ENCODE measurements at places on chromosomes 2 and 18.

DNA sequence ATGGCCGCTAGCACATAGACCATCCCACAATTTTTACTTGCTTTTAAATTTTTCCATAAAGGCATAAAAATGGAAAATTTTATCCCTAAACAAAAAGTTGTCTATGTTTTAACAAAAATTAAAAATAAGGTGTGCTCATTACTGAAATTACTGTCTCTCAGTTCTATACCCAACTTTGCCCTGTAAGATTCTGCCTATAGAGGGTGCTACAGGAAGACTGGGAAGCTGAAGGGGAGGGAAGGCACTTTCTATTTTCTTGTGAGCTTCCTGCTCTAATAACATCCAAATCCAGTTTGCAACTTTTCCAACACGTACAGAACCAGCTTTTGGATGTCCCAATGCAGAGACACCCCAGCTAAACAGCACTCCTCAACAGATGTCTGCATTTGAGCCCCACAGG, 666.9 kb downstream of the PLCL1 start:
- DNase-seq, result no peak

DNA sequence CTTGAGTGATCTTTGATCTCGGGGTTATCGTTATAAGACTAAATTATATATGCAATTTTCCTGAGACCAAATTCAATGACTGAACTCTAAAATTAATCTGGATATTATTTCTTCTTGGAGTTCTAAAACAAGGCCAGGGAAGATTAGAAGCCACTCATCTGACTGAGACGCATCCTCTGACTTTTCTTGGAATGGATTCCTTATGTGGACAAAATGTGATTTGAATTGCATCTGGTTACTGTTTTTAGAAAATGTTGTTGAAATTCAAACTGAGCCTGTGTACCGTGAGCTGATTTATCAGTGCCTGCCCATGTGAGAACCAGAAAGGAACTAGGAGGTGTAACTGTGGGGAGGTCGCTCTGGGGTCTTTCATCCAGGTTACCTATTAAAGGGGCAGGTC, 330.8 kb downstream of the OSR1 start:
- DNase-seq, result no peak

GRCh38 chr2:230218421-230218820, 1.4 kb downstream of the SP110 start:
- DNase-seq, result no peak

- no peak for DNase-seq
Observed at GRCh38 chr18:52489396-52490306, 149.7 kb downstream of the DCC start.

GRCh38 chr2:68662466-68662865, 19.1 kb downstream of the PROKR1 start:
- no peak for DNase-seq

GRCh38 chr2:43110442-43110871, 115.9 kb downstream of the ZFP36L2 start:
- no peak for DNase-seq

GRCh38 chr18:54774423-54774822, 53.9 kb upstream of the RAB27B start:
- DNase-seq, result no peak

- no peak for DNase-seq
Observed at GRCh38 chr2:65069439-65069824, 13.2 kb downstream of the CEP68 start.

- DNase-seq, result no peak
Observed at GRCh38 chr2:654896-655295, 22.3 kb downstream of the TMEM18 start.

DNA sequence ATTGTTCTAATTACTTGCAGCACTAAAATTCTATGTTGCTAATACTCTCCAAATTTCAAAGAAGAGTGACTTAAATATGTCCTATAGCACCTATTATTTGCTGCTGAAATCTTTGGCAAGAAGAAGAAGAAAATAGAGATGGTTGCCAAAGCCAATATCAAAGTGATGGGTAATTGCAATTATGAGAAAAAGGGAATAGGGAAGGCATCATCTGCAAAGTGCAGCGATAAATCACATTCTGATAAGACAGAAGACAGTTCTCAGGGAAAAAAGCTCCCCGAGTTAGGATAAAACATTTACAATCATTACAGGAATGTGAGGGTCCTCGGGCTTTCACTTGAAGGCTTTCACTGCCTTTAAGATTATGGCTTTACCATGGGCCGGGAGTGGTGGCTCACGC, 72.1 kb upstream of the RASGRP3 start:
- no peak for DNase-seq

DNA sequence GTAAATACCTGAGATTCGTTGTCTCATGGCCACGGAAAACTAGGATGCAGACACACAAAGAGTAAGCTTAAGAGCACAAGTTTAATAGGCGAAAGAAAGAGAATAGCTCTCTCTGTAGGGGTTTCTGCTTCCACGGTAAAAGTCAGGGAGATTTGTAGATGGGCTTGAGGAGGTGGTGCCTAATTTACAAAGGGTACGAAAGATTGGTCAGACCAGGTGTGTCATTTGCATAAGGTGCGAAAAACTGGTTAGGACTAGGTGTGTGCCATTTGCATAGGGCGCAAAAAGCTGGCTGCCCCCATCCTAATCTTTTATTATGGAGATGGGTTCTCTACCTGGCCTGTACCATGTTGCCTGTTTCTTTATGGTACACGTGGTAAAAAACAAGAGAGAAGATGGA, 170.5 kb upstream of the DOK6 start:
- DNase-seq, result no peak

- no peak for DNase-seq
Observed at GRCh38 chr2:198053148-198053547, 248.8 kb downstream of the PLCL1 start.

DNA sequence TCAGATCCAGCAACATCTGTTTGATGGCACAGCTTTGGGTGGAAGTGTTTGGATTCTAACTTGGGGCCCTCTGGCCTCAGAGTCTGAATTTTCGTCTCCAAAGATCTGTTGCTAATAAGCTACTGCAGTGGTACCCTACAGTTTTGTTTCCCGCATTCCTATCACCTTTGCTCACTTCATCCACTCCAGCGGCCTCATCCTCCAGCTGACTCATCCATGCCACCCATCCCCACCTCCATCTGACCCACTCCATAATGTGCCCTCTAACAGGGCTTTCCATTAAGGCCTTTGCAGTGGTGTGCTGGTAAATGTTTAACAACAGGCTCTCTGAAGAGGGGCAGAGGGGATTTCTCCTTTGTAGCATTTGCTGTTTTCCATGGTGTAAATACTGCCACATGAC, 225.5 kb downstream of the TGIF1 start:
- DNase-seq, result no peak

DNA sequence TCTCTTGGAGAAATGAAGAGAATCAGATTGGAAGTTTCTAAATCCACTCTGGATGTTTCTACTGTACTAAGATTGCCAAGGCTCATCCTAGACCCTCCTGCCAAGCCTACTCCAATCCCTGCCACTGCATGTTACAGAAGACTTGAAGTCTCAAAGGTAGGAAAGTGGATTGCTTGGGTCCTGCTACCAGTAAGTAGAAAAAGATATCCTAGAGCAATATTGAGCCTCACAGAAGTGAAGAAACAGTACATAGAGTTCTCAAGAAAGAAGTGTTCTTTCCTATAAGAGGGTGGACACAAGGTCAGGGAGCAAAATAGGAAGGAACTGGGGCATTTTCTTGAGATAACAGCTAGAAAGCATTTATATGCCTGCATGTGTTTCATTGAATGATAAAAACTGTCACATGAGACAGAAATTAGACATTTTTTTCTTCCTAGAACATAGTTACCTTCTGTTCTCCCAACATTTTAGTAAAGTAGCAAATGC, 232.9 kb downstream of the RBM43 start:
- no peak for DNase-seq

DNA sequence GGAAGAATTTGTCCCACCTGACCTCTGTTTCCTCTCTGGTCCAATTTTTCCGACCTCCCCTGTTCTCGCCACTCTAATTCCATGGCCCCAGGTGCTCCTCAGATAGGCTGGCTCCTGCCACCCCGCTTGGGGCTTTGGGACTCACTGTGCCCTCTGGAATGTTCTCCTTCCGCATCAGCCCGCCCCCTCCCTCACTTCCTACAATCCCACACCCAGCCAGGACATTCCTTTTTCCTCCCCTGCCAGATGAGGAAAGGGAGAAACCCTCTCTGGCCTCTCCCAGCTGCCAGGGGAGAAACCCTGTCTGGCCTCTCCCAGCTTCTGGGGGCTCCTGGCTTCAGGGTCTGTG, 3.1 kb upstream of the OR6B2 start:
- no peak for DNase-seq

DNA sequence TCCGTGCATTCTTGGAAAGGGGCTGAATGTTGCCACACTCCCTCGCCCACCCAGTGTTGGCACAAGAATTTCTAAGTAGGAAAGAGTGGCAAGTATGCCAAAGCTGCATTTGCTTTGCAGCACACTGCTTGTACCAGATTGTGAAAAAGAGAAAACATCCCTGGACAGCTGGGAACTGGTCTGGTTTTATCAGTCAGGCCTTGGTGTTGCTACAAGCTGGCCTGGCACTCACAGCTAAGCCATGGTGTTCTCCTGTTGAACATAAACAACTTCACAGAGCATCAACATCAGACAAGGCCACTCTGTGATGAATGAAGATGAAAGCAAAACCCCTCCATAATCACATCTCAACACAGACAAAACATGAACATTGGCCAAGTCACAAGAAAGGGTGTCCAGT, 4.2 kb upstream of the TRABD2A start:
- no peak for DNase-seq

DNA sequence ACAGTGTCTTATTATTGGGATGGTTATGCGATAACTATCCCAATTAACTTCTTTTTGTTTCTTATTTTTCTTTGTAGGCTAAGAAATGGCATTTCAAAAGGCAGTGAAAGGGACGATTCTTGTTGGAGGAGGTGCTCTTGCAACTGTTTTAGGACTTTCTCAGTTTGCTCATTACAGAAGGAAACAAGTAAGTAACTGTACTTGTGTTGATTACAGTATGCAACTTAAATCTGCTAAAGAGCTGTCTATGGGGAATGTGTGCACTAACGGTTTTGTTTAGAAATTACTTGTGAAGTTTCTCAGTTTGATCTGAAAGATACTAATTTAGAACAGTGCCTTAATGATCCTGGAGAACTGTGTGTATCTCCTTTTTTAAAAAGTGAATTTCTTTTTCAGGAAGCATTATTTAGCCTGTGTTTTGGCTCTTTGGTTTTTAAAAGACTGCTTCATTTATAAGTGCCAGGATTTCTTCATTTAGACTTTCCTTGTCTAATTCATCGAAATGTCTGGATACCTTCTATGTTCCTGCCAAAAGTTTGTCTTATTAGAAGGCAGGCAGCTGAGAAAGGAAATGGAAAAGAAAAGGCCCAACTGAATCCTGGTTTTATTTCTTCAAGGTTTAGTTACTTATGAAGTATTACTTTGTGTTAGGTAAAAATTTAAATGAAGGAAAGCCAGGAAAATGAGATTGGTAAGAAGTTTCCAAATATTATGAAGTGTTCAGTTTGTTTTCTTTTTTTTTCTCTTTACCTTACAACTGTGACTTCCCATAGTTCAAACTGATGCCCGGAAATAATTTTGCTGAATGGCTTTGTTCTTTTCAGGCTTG, 40.1 kb downstream of the GPD2 start:
- DNase-seq, result peak; percentile 74

DNA sequence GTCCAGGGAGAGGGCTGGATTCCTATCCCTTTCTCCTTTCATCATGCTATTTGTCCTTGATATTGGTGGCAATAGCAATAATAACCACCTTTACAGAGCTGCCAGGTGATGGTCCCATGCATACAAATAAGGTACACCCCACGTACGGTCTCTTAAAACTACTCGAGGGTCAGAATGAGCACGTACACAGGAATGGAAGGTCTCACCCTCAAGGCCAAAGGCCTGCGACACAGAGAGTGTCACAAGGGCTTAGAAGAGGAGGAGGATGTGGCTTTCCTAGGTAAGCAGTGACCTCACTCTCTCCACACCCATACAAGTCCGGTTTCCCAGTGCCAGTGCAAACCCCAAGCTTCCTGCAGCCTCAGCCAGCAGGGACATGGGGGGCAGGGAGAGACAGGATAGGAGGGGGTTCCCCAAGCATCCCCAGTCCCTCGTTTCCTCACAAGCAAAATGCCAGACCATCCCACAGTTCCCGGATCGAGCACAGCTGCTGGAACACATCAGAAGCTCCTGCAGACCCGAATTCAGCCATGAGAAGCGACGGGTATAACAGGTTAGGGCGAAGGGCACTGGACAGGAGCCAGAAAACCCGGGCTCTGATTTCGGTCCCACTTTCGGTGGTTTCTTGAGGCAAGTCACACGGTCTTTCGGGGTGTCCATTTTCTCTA, 49.2 kb downstream of the PLB1 start:
- DNase-seq, result peak; percentile 56

- DNase-seq, result no peak
Observed at GRCh38 chr18:78818495-78818894, 161.1 kb upstream of the SALL3 start.

GRCh38 chr2:222823183-222823930, 37.5 kb upstream of the ACSL3 start:
- no peak for DNase-seq

- DNase-seq, result no peak
Observed at GRCh38 chr2:144466637-144467036, 53.3 kb downstream of the ZEB2 start.

- no peak for DNase-seq
Observed at GRCh38 chr2:9220201-9220600, 13.6 kb downstream of the ASAP2 start.

DNA sequence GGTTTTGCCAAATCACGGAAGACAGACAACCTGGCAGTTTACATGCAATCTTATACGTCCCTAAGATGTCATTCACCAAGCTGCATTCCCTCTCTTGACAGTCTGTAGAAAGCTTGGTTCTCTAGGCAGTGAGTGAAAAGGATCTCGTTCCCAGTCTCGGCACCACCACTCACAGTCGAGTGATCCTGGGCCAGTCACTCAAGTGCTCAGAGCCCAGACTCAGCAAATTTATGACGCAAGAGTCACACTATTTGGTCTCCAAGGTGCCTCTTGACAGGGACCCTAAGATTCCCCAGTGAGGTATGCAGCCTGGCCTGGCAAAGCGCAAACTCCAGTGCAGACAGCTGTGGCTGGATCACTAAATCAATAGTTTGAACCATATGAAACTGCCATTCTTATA, 77.9 kb downstream of the EIPR1 start:
- DNase-seq, result no peak

DNA sequence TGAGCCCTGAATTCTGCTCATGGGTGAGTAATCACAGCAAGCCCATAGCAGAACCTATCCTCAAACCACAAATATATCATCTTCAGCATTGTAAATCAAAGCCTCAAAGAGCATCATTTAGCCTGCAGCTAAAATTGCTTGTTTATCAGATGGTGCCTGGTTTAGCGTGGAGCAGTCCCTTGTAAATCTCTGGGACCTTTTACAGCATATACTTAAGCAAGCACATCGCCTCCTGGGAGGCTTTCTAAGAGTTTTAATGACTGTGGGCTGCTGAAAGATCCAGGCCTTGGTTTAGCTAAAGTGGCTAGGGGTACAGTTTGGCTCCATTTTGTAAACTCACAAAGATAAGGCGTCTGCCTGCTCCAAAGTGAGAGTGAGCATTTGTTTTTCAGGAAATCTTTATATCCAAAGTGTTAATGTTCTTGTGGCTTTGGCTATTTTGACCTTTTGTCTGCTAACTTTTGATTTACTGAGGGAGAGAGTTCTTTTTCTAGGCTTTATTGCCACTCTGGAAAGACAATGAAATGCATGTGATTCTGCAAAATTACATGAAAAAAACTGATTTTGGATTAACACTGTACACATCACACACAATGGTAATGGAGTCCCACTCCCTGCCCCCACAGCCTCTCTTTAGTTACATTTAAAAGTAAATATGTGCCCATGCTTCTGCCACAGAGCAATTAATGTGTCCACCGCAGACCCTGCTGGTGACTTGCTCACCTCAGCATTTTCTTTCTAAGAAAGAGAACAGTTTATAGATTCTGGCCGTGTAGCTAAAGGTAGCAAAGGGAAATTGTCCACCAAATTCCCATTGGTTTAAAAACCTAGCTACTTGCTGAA, 194.8 kb downstream of the LNPK start:
- no peak for DNase-seq
